Nucleus accumbens (tissue), 56 donors: ENCODE measurements at places on chromosomes 1 and 21.

GRCh38 chr1:154720328-154721297 is 112.6 kb upstream of the ADAR start:
- no peak for DNase-seq

- no peak for DNase-seq
These were observed 146.1 kb upstream of the VANGL1 start for GRCh38 chr1:115495625-115496024.

- no peak for DNase-seq
These were observed 49.9 kb upstream of the CLIC4 start for GRCh38 chr1:24695202-24695974.

GRCh38 chr1:10735563-10736305 is 60.7 kb downstream of the CASZ1 start:
- DNase-seq = no peak

- no peak for DNase-seq
These were observed 375.7 kb upstream of the DAB1 start for GRCh38 chr1:57799490-57800115.

GRCh38 chr1:153588482-153588881 is 22.8 kb upstream of the S100A2 start:
- DNase-seq = no peak

DNA sequence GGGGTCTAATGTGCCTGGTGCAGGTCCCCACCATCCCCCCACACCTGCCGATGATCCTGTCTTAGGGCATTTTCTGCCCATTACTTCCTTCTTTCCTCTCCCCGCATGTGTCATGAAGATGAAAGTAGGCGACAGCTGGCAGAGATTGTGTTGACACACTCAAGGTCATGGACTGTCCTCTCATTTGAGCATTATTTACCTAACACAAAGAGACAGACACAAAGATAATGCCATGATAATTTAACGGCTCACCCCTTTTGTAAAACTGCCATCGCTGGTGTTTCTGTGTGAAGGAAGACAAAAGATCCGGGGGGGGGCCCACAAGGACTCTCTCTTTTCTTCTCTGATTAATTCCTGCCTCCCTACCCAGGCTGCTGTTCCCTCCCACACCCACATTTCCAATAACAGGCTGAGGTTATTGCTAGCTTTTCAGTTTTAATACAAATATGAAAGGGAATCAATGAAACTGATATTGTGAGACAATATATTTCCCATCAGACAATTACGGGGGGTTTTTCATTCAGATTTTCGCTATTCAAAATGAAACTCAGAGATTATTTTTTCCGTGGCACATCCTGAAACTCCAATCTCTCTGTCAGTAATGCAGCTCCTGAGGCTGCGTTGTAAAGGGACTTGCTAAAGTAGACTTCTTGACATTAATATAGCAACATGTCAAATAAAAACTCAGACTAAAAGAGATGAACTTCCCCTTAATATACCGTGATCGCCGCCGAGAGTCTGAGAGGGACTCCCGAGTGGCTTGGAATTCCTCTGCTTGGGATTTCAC is 561.1 kb downstream of the NPHP4 start:
- DNase-seq = no peak

DNA sequence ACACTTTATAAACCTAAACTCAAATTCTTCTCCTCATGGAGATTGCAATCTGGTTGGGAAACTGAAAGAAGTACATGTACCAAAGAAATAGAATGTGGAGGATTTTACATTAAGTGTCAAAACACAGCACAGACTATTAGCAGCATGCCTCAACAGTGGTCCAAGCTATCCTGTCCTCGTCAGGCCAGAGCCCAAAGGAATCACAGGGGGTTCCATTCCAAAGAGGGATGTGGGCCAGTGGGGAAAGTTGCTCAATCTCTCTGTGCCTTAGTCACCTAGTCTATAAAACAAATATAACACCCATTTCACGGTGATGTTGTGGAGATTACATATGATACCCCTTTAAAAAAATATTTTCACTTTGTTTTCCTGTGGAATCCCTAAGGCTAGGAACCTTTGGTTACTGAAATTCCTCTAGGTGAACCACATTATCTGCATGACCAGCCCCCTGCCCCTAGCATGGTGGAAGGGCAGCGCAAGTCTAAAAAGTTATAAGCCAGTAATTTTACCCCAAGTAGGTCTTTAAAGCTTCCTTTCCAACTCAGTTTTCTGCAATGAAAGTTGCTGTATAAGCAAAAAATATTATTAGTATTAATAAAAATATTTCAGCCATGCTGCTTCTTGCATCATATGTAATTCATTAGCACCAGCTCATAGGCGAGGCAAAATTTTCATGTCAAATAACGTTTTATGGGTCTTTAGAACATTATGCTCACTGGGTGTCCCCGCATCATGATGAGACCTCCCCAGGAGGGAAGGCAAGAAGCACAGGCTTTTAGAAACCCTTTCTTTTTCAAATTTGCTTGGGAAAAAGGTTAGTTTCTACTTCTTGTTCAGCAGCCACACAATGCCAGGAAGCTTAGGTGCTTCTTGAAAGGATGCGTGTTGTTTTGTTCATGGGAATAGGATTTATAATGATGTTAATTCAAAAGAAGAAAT is 548.8 kb upstream of the PKN2 start:
- no peak for DNase-seq

DNA sequence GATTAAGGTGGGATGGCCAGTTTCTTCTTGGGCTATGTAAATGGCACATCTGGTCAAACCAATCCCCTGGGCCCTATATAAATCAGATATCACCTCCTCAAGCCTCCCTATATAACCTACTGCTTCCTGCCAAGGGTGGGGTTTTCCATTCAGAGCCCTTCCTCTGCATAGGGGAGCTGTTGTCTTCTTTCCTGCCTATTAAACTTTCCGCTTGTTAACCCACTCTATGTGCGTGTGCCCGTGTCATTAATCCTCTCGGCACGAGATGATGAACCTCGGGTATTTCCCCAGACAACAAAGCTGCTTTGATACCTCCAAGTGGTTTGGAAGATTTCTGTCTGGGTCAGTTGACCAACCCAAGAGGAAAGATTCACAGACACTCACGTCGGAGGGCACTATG is 19.3 kb upstream of the SERTAD4 start:
- no peak for DNase-seq

DNA sequence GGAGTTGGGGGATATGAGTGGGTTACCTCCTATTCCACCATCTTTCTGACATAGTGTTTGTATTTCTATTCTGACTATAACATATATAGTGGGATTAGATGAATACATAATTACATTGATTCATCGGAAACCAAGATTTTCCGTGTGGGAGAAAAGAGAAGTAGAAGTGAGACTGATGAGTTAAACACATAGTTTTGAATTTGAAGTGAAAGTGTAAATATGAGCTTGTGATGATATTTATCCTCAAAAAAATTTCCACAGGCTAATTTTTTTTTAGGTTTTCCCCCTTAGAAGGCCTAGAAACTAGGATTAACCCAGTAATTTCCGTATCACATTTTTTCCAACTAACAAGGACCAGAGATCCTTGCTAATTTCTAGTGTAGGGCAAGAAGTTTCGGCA is 6.9 kb downstream of the CD1B start:
- DNase-seq = no peak

DNA sequence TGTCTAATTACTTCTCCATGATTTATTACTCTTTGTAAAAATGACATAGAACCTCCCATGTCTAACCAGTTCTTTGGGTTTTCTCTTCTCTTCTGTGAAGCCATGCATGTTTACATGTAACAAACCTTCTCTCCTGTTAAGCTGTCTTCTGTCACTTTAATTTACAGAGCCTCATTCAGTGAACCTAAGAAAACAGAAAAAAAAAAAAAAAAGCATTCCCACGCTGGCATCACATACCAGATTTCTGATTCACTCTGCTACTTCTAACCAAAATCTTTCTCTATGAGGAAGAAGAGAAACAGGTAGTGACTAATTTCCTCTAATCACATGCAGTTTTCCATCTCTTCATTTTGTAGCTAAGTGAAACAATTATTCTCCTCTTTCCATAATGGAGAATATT is 141.4 kb upstream of the CXADR start:
- no peak for DNase-seq

DNA sequence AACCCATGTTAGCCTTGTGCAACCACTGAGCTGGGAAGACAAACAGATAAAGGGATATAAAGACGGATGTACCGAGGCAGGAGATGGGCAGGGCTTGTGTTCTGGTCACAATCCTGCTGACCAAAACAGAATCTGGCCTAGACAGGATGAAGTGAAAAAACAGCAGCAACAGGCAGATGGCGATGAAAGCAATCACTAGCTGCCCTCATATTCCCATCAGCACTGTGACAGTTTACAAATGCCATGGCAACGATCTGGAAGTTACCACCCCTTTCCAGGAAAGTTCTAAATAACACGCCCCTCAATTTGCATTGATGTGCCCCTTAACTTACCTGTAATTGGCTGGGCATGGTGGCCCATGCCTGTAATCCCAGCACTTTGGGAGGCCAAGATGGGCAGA is 40.6 kb upstream of the CD46 start:
- no peak for DNase-seq

GRCh38 chr1:35210321-35211119 is 17.6 kb upstream of the SFPQ start:
- DNase-seq = no peak

DNA sequence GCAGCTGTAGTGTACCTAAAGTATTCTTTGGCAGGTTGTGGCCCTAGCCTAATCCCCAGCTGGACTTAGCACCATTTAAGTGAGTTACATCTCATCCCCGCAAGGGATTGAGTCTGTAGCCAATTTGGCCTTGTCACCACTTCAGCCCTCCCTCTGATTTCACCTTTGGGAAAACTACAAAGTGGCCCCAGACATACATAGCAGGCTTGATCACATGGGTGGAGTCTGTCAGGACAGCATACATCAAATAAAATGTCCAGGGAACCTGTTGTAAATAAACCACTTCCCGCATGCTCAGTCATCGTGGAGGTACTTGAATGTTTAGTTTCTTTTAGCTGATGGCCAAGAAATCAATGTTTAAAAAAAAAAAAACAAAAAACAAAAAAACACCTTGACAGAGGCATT is 142.5 kb downstream of the DHRS3 start:
- DNase-seq = no peak

- no peak for DNase-seq
These were observed 48.5 kb downstream of the CAMTA1 start for GRCh38 chr1:6833804-6834203.

- DNase-seq = no peak
These were observed 29.1 kb upstream of the RBBP5 start for GRCh38 chr1:205150651-205151428.

GRCh38 chr1:171286032-171286705 is 27.8 kb upstream of the FMO4 start:
- no peak for DNase-seq

DNA sequence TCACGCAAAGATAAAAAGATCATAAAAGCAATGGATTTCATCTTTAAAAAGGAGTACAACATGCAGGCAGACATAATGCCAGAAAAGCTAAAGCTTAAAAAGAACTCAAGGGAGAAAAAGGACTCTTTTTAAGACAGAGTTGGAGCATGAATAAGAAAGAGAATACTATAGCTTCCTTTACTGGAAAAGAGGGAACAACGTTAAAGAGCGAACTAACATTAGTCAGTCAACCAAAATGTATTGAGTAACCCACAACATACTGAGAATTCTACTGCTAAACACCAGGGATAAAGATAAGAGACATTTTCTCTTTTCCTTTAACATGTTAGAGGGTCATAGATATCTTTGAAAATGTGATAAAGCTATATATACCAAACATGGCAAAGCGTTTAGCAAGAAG is 182.0 kb downstream of the DUSP10 start:
- DNase-seq = no peak

- no peak for DNase-seq
These were observed 41.8 kb downstream of the URB1 start for GRCh38 chr21:32350981-32351380.

DNA sequence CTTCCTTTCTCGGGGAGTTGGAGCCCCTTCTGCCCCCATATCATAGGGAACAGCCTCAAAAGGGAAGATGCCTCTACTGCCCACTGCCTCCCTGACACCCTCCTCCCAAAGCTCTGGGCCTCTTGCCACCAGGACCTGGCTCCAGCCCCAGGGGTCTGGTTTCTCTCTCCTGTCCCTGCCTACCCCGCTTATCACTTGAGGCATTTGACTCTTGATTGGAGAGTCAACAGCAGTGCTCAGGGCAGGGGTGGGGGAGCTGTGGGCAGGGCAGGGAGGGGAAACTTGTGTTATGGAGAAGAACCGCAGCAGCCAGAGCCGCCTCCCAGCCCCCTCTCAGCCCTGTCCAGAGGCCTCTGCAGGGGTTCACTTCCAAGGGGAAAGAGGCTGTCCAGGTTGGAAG is 573 bp downstream of the TRIM63 start:
- no peak for DNase-seq

DNA sequence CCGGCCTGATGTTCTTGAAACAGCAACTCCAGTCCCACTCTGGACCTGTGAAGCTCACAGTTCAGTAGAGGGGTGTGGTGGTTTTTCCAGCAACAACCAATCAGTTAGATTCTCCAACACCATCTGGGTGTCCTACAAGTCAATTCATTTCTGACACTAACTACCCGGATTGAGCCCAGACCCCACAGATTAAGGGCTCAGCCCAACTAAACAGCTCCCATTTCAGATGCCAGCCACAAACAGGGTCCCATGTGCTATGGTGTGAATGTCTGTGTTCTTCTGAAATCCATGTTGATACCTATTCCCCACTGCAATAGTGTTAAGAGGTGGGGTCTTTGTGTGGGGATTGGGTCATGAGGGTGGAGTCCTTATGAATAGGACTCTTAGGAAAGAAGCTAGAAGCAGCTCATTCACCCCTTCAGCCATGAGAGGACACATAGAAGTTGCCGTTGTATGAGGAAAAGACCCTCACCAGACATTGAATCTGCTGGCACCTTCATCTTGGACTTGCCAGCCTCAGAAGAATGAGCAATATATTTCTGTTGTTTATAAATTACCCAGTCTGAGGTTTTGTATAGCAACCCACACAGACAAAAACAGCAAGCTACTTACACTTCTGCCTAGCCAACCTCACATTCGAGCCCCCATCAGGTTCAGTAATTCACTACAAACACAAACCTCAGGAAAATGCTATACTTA is 53.6 kb downstream of the IRF2BP2 start:
- no peak for DNase-seq

- no peak for DNase-seq
These were observed 4.2 kb upstream of the IBA57 start for GRCh38 chr1:228161362-228161761.

DNA sequence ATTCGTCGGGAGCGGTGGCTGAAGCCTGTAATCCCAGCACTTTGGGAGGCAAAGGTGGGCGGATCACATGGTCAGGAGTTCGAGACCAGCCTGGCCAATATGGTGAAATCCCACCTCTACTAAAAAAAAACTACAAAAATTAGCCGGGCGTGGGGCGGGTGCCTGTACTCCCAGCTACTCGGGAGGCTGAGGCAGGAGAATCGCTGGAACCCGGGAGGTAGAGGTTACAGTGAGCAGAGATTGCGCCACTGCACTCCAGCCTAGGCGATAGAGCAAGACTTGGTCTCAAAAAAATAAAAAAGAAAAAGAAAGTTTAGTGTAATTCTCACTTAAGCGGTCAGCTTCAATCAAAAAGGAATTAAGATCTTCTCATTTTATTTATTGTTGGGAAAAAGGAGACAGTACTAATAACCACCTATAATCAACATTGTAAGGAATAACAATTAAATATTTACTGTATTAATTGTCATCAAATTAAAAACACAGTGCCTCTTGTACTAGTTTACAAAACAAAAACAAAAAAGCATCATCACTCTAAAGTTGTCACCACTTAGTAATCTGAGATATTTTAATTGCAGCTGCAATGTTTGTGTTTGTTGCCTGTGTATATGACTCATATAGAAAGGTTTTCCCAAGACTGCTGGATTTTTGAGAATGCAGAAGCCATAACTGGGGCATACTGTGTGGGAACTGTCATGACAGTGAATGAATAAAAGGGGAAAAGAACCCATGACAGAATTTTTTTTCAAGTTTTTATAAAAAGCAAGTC is 3.7 kb downstream of the FBXO42 start:
- DNase-seq = no peak

GRCh38 chr1:188895611-188896010 is 1582.1 kb downstream of the BRINP3 start:
- DNase-seq = no peak
